ENCODE measurements at places on chromosomes 16 and 17. TPM values are rescaled to one million over a fixed set of nuclear protein-coding genes. Genes with fewer than 3 reads are reported as not detected.

- no peak for DNase-seq
- H3K4me1 ChIP-seq, result peaks cover 3% of the 10 kb centered on the region
- no peak overlapping the region for H3K4me3 ChIP-seq
- no peak overlapping the region for H3K27ac ChIP-seq
- no peaks in the 10 kb centered on the region for H3K36me3 ChIP-seq
- H3K27me3 ChIP-seq, result peaks cover 3% of the 10 kb centered on the region
Measured at GRCh38 chr17:35900708-35901480, 20.7 kb upstream of the CCL5 start.

DNA sequence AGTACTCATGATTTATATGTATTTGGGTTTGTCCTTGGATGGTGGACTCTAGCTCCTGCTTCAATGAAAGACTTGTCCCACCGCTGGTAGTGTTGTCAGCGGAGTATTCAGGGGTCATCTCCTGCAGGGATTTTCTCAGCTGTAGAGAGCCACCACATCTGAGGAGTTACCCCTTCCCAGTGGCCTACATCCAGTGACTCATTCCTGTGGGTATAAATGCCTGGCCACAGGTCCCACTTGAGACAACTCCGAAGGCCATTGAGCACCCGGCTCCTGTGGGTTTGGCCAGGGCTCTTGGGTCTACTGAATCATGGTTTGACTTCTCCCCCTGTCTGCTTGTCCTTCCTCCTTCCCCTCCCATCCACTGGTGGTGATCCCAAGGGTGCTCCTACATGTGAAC is 34.6 kb upstream of the WSB1 start:
- peaks cover 4% of the 10 kb centered on the region for H3K4me1 ChIP-seq
- no peaks in the 10 kb centered on the region for H3K36me3 ChIP-seq
- no peak overlapping the region for H3K27ac ChIP-seq
- no peak for DNase-seq

B3GNT9 gene
- 0.64 TPM for total RNA-seq

ARRB2 gene
- 52.0 TPM for total RNA-seq

DNA sequence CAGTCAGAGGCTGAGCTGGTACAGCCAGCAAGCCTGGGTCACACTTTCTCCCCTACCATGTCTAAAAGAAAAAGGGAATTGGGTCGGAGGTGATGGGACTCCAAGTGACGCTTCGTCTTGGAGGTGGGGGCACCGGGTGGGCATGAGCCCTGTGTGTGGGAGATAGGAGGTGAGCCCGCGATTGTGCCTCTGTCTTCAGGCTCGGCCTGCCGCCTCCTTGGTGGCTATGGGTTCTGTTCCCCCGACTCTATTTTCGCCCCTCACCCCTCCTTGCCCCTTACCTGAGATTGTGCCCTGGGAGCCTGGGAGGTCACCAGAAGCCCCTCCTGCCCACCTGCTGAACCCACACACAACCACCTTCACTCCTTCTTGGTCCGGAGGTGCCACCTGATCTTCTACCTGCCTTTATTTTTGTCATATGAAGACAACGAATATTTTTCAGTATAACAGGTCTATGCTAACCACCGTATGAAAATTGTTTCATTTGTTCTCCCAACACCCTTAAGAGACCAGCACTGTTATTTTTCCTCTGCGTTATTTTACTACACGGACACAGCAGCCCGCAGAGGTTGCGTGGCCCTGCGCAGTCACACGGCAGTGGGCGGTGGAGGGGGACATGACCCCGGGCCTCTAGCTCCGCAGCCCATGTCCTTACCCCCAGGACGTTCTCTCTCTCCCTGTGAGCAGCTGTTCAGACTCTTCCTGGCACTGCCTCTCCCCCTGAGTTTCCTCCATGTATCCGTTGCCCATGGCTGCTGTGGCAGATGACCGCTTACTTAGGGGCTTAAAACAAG is 49.9 kb downstream of the ATP2C2 start:
- H3K27ac ChIP-seq, result no peak overlapping the region
- H3K27me3 ChIP-seq, result peaks cover 7% of the 10 kb centered on the region
- no peak for DNase-seq
- H3K4me3 ChIP-seq, result no peak overlapping the region
- no peaks in the 10 kb centered on the region for H3K36me3 ChIP-seq

GRCh38 chr16:22739077-22739476 is 74.9 kb upstream of the HS3ST2 start:
- H3K27ac ChIP-seq, result no peak overlapping the region
- DNase-seq, result no peak
- no peaks in the 10 kb centered on the region for H3K36me3 ChIP-seq
- no peak overlapping the region for H3K4me3 ChIP-seq
- H3K27me3 ChIP-seq, result peaks cover 18% of the 10 kb centered on the region

ADORA2B gene
- total RNA-seq, result not detected

Measured in activated B cell treated with CpG ODN at 0.5 μM for 24 hours (primary cell).